Stimulated activated CD8-positive, alpha-beta memory T cell treated with anti-CD3 and anti-CD28 coated beads, Interleukin-15, amount 100 ng/mL, for 48 hours (primary cell): ENCODE measurements at places on chromosomes 6 and 20.

DNA sequence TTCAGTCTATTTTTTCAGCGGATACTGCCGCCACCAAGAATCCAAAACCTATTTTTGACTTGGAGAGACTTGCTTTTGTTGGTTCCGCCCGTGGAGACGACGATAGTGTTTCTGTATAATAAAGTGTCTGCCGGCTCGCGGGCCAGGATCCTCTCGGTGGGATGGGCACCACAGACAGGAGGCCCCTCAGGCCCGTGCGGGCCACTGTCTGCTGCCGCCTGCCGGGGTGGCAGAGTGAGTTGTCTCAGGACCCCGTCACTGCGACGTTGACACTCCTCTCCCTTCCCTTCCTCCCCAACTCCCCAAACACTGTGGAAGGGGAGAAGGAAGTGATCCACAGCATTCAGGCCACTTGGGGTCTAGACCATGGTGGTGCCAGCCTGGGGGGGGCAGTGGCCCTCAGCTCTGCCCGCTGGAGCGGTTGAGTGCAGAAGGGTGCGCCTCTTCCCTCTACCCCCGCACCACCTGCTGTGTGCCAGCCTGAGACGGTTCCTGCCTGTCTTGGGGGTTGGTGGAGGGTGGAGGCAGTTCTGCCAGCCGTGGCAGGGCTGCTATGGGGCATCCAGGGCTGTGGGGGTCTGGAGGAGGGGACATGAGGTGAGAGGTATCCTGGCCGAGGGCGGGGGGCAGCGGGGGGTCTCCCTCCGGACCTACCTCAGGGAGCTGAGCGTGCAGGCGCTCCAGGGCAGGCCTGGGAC is 17.5 kb downstream of the RBM38 start:
- no peak for DNase-seq

DNA sequence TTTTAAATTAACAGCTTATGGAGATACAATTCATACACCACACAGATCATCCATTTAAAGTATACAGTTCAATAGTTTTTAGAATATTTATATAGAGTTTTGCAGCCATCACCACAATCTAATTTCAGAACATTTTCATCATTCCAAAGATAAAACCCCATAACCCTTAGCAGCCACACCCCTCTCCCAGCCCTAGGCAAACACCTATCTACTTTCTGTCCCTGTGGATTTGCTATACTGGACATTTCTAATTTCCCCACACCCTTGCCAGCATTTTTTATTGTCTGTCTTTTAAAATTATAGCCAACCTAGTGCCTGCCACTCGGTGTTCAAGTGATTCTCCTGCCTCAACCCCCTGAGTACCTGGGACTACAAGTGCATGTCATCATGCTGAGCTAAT is 23.0 kb upstream of the AKAP7 start:
- no peak for DNase-seq

DNA sequence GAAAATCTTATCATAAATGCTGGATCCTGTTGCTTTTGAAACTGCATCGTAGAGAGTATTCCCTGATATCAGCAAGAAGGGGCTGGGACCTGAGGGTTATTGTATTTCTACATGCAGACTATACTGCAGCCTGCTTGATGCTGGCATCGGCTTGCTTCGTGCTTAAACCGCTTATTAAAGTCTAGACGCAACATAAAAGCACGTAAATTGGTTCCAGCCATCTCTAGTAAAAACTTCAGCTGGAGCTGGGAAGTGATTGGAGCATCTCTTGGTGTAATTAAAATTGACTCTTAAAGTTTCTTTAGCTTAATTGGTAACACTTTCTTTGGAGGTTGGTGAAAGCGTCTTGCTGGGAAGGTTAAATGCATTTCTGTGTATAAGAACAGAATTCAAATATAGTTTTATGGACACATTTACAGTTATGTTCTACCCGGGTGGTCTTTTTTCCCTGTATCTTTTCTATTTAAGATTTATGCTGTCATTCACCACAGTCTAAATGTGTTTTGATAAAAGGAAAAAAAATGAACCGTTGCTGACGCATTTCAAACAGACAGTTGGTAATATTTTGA is 139.0 kb upstream of the JAG1 start:
- DNase-seq: no peak

GRCh38 chr20:9993137-9993536 is 41.6 kb upstream of the ANKEF1 start:
- DNase-seq: no peak

- no peak for DNase-seq
These were observed 151.0 kb upstream of the HEY2 start for GRCh38 chr6:125598422-125598821.

DNA sequence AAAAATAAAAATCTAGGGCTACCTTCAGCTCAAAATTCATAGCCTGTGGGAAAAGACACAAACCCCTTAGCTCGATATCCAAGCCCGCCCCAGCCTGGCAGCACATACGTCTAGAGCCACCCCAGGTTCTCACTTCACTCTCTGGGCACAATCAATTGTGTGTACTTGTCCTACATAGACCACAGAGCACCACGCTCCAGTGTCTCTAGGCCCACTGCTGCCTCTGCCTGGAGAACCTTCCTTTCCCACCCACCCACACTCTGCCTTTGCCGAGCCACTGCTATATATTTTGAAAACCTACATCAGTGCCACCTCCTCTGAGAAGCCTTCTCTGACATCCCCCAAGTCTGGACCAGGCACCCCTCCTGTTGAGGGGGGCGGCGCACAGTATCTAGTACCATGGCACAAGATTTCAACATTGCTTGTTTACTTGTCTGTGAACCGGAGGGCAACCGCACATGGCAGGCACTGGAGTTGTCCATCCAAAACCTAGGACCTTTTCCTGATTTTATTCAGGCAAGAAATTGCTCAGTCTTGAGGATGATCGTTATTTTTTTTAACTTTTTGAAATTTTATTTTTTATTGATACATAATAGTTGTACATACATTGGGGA is 141.5 kb downstream of the UNC5CL start:
- DNase-seq: no peak

GRCh38 chr6:88381289-88381642 is 215.1 kb upstream of the CNR1 start:
- no peak for DNase-seq

DNA sequence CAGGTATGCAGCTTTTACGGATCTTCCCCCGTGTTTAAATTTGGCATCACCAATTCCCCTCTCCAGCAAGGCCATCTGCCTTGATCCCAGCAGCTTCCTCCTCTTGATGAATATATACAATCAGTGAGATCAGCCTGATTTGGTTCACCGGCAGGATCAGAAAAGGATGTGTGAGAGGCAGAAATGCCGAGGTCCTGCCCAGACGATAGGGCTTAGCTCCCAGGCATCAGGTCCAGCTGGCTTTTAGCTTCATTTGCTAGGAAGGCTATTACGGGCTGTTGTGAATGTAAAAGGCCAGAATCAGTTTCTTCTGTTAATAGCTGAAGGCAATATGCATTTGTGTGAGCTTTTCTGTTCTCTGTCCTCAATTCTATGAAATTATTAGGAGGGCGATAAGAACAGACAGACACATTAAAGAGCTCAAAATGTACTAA is 372.8 kb downstream of the BTBD9 start:
- no peak for DNase-seq

DNA sequence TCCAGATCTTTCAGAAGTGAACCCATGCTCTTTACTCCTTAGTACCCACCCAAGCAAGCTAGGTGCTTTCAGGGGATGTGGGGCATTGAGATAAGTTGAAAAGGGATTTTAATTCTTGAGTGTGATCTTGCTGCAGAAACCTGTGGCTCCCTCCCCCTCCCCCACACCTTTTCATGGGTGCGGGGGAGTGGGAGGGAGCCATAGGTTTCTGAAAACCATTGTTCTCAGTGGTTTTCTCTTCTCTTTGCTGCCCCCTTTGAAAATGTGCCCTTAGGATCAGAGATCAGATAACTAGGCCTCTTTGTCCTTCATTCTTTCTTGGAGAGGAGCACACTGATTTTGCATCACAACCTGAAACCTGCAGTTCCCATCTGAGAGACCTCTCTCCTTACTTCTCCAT is 2.4 kb downstream of the PCSK2 start:
- no peak for DNase-seq

DNA sequence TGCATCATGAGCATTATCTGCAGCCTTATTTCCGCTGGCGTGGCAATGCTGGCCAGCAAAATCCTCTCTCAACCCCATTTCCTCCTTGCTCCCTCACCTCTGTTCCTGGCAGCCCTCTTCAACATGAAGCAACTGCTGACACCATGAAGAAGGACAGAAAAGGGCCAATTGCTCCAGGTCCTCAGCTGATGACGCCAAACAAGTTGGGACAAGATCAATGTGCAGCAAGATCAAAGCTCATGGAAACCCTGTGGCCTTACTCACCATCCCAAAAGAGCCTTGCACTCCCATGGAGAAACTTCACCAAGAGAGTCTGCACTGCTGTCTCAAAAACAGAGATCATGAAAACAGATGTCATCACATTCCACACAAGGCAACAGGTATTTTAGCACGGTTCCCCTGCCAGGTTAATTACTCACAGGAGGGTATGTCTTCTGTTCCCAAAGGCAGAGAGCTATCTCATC is 7.4 kb downstream of the GFOD1 start:
- no peak for DNase-seq

GRCh38 chr6:16670183-16670582 is 91.1 kb downstream of the ATXN1 start:
- no peak for DNase-seq

GRCh38 chr20:3652676-3653596 is 10.3 kb downstream of the GFRA4 start:
- no peak for DNase-seq

DNA sequence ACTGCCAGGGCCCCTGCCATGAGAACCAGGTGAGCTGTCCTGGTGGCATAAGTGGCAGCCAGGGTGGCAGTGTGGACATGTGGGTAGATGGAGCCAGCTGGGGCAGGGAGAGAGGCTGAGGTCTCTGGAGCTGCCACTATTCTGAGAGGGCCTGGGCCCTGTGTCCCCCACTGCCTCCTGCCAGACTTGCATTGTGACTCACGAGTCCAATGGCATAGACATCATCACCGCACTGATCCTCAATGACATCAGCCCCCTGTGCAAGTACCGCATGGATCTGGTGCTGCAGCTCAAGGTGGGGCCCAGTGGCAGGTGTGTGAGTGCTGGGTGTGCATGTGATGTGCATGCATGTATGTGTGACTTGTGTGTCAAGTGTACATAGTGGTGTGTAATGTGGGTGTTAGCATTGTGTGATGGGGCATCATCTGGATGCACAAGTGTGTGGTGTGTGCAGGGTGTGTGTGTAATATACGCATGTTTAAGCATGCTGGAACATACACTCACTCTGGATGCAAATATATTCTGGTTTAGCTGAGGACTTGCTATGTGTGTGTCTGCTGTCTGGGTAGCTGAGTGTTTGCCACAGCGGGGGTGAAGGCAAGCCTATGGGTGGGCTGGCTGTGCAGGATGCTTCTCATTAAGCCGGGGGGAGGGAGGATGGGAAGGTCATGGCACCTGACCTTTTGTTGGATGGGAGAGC is 25.1 kb downstream of the UQCC2 start:
- no peak for DNase-seq

GRCh38 chr6:40077736-40078135 is 143.5 kb upstream of the MOCS1 start:
- no peak for DNase-seq

DNA sequence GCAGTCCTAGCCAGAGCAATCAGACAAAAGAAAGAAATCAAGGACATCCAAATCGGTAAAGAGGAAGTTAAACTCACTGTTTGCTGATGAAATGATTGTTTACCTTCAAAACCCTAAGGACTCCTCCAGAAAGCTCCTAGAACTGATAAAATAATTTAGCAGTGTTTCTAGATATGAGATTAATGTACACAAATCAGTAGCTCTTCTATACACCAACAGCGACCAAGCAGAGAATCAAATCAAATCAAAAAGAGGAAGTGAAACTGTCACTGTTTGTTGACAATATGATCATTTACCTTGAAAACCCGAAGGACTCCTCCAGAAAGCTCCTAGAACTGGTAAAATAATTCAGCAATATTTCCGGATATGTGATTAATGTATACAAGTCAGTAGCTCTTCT is 21.7 kb downstream of the SERPINB9 start:
- DNase-seq: no peak

DNA sequence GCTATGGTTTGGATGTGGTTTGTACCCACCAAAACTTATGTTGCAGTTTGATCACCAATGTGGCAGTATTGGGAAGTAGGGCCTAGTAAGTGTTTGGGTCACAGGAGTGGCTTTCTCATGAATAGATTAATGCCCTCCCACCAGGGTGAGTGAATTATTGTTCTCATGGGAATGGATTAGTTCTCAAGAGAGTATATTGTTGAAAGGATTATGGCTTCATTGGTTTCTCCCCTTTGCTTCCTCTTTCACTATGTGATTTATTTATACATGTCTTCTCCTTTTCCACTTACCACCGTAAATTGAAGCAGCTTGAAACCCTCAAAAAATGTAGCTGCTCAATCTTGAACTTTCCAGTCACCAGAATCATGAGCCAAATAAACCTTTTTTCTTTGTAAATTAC is 10.8 kb downstream of the UFL1 start:
- DNase-seq: no peak

DNA sequence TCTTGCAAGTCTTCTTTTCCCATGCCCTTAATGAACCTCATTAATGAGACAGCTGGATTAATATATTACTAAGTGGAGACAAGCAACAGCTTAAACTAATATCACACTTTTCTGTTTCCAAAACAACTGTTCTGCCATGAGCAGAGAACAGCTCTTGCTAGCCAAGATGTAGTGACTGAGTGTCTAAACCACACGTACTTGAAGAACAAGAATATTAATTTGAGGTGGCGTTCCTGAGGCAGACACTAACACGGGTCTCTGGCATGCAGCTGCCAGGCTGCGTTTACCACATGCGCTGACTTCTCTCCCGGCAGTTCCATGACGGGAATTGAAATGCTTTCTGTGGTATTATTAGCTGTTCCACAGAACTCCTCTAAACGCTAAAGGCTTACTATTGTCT is 80.6 kb downstream of the FNDC1 start:
- no peak for DNase-seq

DNA sequence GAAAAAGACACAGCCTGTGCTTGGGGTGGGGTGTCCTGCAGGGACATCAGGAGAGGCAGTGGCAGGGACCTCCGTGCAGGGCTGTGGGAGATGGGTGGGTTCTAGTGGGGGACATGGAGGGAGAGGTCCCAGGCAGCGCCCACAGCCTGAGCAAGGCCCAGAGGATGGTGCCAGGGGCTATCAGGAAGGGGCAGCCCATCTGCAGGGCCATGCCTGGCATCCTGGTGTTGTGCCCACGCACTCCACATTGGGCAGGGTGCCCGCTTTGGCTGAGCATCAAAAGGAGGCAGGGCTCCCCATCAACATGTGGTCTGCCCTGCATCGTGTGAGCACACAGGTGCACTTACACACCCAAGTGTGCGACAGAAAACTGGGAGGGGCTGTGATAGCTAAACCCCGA is 184.3 kb upstream of the SNX9 start:
- DNase-seq: no peak

GRCh38 chr20:24679448-24680047 is 210.1 kb downstream of the SYNDIG1 start:
- DNase-seq: no peak

GRCh38 chr6:41274256-41274655 is 12.2 kb downstream of the TREM1 start:
- no peak for DNase-seq
